ENCODE measurements at places on chromosomes 5 and 9. TPM values are rescaled to one million over a fixed set of nuclear protein-coding genes. Genes with fewer than 3 reads are reported as not detected.

The SLC34A3 gene
- total RNA-seq: not detected

DNA sequence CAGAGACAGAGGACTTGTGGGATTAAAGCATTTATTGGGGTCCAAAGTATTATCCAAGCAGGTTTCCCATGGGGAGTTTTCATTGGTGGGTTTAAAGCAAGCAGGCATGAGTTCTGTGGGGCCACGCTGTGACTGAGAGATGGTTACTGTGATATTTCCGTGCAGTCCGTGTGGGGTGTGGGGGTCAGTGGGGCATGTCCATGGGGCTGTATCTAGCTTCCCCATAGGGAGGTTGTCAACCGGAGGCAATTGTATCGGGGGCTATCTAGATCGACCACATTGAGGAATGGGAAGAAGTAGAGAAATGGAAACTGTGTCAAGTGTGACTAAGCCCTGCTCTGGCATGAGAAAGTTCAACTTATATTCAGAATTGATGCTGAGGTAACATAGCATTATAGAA lies 7.1 kb upstream of the RPS23 start:
- no peak overlapping the region for H3K27ac ChIP-seq
- no peaks in the 10 kb centered on the region for H3K36me3 ChIP-seq
- H3K4me3 ChIP-seq: no peak overlapping the region
- no peaks in the 10 kb centered on the region for H3K4me1 ChIP-seq
- DNase-seq: no peak

- H3K27ac ChIP-seq: no peak overlapping the region
- H3K4me3 ChIP-seq: no peak overlapping the region
- H3K36me3 ChIP-seq: no peaks in the 10 kb centered on the region
- no peak for DNase-seq
These were observed 40.3 kb downstream of the ZNF354A start for GRCh38 chr5:178690208-178690607.

DNA sequence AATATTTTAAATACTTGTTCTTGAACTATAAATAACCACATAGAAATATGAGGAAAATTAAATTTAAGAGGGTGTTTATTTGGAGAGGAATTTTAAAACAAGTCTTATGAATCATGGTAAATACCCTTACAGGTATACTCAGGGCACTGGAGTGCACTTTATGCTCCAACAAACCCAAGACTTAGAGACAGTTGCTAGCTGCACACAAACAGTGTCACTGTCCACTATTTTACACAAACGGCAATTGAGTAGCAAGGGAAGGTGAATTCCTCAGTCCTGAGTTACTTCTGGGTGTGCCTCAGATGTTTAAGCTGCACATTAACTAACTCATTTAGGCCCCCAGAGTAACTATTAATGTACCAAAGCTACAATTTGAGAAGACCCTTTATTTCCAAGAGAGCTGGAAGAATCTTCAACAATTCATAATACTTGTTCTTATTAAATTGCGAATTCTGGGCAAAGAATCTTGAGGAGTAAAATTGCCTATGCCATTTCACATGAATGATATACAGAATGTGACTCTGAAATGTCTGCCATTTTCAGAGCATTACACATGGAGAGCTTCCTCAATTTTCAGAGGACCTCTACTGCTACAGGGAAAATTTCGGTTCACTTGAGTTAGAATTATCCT lies 371.2 kb downstream of the PDE4D start:
- no peaks in the 10 kb centered on the region for H3K27me3 ChIP-seq
- H3K36me3 ChIP-seq: no peaks in the 10 kb centered on the region
- no peak for DNase-seq
- H3K4me1 ChIP-seq: no peaks in the 10 kb centered on the region
- no peak overlapping the region for H3K4me3 ChIP-seq

- no peak for DNase-seq
- H3K27me3 ChIP-seq: no peaks in the 10 kb centered on the region
- peak overlapping the region; percentile 71 for H3K4me3 ChIP-seq
- H3K4me1 ChIP-seq: peaks cover 37% of the 10 kb centered on the region
- H3K36me3 ChIP-seq: no peaks in the 10 kb centered on the region
These were observed 1.2 kb upstream of the NSD1 start for GRCh38 chr5:177132136-177133095.

DNA sequence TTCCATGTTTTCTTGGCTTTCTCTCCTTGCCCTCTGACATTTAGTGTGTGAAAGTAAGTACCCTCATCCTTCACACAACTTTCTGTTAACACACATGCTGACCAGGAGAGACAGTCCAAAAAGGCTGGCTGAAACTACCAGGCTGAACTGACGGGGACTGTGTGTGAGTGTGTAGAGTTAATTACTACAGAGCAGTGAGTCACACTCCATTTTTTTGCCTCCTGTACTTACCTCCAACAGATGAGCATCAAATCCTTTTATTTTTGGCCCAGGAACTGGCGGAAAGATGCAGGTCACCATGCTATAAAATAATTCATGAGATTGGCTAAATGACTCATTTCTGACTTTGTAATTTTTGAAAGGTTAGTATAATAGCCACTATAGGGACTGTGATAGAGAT lies 20.2 kb upstream of the AGXT2 start:
- no peaks in the 10 kb centered on the region for H3K27me3 ChIP-seq
- no peak for DNase-seq
- H3K4me1 ChIP-seq: no peaks in the 10 kb centered on the region
- H3K36me3 ChIP-seq: no peaks in the 10 kb centered on the region
- H3K4me3 ChIP-seq: no peak overlapping the region

GRCh38 chr5:144201588-144201987 lies 30.9 kb downstream of the KCTD16 start:
- H3K27me3 ChIP-seq: peaks cover 33% of the 10 kb centered on the region
- no peak for DNase-seq
- no peak overlapping the region for H3K27ac ChIP-seq
- H3K4me1 ChIP-seq: no peaks in the 10 kb centered on the region
- no peaks in the 10 kb centered on the region for H3K36me3 ChIP-seq

- H3K4me3 ChIP-seq: peak overlapping the region; percentile 37
- H3K27ac ChIP-seq: no peak overlapping the region
- peaks cover 19% of the 10 kb centered on the region for H3K4me1 ChIP-seq
These were observed 12.6 kb downstream of the LMX1B start for GRCh38 chr9:126626127-126626925.

DNA sequence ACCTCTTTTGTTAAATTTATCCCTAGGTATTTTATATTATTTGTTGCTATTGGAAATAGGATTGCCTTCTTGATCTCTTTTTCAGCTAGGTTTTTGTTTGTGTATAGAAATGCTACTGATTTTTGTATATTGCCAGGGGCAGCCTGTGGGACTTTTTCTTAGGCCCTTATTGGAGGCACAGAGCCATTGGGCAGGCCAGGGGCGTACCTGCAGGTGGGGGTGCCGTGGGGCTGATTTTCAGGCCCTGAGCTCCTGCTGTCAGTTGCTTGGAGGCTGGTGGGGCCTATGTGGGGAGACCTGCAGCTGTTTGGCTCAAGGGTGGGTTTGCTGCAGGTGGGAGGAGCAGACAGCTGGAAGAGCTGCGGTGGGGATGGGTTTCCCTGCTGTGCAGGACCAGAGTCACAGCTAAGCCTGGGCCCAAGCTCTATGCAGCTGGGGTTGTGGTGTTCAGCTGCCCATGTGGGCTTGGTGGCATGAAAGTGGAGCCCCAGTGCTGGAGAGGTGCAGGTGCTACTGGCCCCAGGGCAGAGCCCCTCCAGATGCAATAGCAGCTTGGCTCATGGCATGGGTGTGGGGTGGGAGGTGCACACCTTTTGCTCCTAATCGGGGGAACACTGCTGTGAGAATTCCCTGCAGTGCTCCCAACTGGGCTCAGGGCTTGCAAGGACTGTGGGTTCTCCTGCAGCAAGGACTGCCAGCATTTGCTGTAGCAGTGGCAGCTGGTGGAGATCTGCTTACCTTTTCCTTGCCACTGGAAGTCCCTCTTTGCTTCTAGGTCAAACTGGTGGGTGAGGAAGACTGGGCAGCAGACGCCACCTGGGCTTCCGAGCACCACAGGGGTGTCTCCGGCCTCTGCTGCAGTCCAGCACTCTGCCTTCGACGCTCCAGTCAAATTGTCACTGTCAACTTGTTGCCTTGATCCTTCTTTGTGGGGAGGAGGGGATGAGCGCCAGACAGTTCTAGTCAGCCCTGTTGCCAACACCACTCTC lies 7.6 kb upstream of the CLPTM1L start:
- no peaks in the 10 kb centered on the region for H3K4me1 ChIP-seq
- H3K27ac ChIP-seq: no peak overlapping the region
- no peaks in the 10 kb centered on the region for H3K36me3 ChIP-seq
- H3K27me3 ChIP-seq: no peaks in the 10 kb centered on the region

The EQTN gene
- not detected for total RNA-seq

DNA sequence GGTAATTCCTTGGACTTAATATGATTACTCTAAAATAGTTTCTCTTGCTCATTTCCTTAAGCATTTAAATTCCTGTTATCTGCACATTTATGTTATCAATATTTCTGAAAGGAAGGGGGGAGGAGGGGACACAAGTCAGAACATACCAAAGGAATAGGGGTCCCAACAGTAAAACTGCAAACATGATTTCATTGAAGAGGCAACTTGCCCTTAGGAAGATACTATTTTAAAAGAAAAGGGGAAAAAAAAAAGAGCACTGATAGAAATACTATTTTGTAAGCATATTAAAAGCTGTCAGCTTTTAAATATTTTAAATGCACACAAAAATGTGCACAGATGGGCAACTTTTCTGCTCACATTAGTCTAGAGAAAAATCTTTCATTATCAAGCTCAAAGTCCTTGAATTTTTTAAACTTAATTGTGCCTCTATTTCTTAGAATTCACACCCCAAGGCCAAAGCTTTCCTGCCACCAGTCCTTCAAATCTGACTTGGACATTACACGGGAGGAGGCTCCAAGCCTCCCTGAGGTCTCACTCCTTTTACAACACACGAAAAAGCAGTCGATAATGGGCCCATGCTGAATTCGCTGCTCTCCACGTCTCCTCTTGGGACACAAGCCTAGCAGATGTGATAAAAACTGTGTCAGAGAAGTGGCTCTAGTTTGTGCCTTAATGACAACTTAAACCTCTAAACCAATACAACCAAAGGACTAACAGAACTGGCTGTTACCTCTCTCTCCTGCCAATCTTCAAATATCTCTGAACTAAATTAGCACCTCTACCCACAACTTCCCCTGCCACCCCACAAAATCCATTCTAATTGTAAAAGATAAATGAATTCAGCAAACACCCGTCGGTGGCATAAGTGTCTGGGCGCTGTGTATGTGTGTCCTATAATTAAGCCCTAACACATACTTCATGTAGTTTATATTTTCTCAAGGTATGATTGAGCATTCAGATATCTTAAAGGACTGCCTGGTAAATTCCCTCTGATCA lies 154.3 kb downstream of the DENND1A start:
- H3K36me3 ChIP-seq: no peaks in the 10 kb centered on the region
- no peak for DNase-seq
- H3K27me3 ChIP-seq: no peaks in the 10 kb centered on the region
- no peak overlapping the region for H3K27ac ChIP-seq
- no peaks in the 10 kb centered on the region for H3K4me1 ChIP-seq
- H3K4me3 ChIP-seq: no peak overlapping the region

The TLX3 gene
- not detected for total RNA-seq

GRCh38 chr9:76887003-76887821 lies 18.7 kb downstream of the PRUNE2 start:
- no peaks in the 10 kb centered on the region for H3K36me3 ChIP-seq
- H3K27me3 ChIP-seq: no peaks in the 10 kb centered on the region
- no peak for DNase-seq
- no peak overlapping the region for H3K4me3 ChIP-seq

The DIPK1B gene
- 5.4 TPM for total RNA-seq

- DNase-seq: no peak
- H3K4me1 ChIP-seq: peaks cover 10% of the 10 kb centered on the region
- H3K4me3 ChIP-seq: no peak overlapping the region
- no peaks in the 10 kb centered on the region for H3K27me3 ChIP-seq
- no peaks in the 10 kb centered on the region for H3K36me3 ChIP-seq
These were observed 16.3 kb upstream of the CD74 start for GRCh38 chr5:150428978-150429377.

The SPINK7 gene
- total RNA-seq: not detected

GRCh38 chr5:6712577-6713273 lies 507 bp upstream of the TENT4A start:
- peak overlapping the region; percentile 92 for H3K27ac ChIP-seq
- peak; percentile 90 for DNase-seq
- H3K36me3 ChIP-seq: no peaks in the 10 kb centered on the region
- H3K27me3 ChIP-seq: no peaks in the 10 kb centered on the region
- peak overlapping the region; percentile 67 for H3K4me3 ChIP-seq

- no peaks in the 10 kb centered on the region for H3K36me3 ChIP-seq
- H3K27me3 ChIP-seq: no peaks in the 10 kb centered on the region
- H3K27ac ChIP-seq: no peak overlapping the region
- H3K4me1 ChIP-seq: no peaks in the 10 kb centered on the region
- no peak overlapping the region for H3K4me3 ChIP-seq
These were observed 391.1 kb downstream of the ARHGEF28 start for GRCh38 chr5:74017112-74017511.

The FCN2 gene
- total RNA-seq: not detected

GRCh38 chr5:106766916-106767315 lies 903.8 kb downstream of the EFNA5 start:
- H3K36me3 ChIP-seq: no peaks in the 10 kb centered on the region
- DNase-seq: no peak
- H3K4me3 ChIP-seq: no peak overlapping the region

DNA sequence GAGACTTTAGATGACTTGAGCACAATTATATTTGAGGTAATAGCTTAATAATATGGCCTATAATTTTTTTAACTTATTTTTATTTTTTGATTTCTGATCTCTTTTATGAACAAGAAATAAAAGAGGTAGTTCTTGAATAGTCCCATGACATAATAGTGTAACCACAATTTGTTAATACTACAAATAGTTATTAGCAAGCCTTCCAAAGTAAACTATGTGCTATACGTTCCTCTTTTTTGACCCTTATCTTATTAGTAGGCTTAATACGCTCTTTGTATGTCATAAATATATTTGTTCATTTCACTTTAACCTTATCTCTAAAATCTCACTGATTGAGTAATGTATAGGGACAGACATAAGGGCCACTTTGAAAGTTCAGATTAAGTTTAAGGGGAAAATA lies 78.7 kb upstream of the NR4A3 start:
- H3K4me3 ChIP-seq: no peak overlapping the region
- H3K27me3 ChIP-seq: no peaks in the 10 kb centered on the region
- H3K27ac ChIP-seq: no peak overlapping the region
- H3K4me1 ChIP-seq: no peaks in the 10 kb centered on the region
- H3K36me3 ChIP-seq: no peaks in the 10 kb centered on the region

The TAS2R1 gene
- total RNA-seq: not detected

Measured in tibial nerve (tissue), 4 donors.